ENCODE measurements at places on chromosomes 1 and 21.
A peak's percentile ranks its signal among the peaks of the same experiment; 100 is the strongest.

DNA sequence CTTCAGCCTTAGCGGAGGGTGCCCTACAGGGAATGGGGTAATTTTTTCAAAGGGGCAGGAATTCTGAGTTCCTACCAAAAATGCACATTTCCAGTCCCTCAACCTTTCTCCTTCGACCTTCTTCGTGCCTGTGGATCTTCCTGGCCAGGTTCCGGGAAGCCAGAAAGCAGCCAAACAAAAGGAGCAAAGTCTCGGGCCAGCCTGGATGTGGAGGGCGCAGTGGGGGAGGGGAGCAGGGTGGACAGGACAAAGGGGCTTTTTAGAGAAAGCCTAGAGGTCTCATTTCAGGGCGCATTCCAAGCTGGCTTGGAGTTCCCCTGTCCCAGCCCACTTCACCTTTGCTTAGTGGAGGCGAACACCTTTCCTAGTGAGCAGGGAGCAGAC, 2.9 kb upstream of the INAVA start:
- DNase-seq = no peak

DNA sequence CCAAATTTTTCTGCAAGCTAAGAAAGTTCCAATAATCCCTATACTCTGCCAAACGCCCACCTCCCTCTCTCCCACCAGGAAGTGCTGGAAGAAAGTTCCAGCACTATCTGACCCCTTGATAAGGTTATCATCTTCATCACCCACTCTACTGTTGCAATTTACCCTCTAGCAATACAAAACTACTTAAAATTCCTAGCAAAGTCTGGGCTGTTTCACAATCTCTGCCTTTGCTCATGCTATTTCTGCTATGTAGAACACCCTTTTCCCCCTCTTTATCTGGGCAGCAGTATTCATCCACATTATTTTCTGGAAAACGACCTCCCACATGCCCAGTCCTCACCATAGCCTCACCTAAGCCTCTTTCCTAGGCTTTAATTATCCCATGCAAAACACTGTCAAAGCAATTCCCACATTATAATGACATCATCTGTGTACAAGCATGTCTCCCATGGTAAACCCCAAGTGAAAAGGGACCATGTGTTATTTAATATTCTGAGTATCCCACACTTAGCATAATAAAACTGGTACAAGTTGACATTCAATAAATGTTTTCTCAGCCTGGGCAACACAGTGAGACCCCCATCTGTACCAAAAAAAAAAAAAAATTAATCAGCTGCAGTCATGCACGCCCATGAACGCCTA, 12.0 kb downstream of the F11R start:
- DNase-seq = no peak

DNA sequence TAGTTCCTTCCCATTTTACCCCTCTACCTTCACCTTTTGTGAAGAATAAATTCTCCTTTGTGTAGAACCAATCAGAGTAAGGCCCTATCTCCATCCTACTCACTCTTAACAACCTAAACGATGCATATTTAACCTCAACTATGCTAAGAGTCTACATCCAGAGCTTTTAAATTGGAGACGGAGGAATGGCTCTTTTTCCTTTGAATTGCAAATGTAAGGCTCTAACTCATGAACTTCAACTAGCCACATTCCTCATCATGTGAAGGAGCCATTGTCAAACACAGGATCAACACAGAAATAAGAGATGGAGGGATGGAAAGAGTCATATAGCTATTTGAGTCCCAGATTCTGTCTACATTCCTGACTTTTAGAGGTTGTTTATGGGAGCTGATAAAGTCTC, 18.2 kb downstream of the DEPDC1 start:
- no peak for DNase-seq

GRCh38 chr1:42259059-42259738, 75.8 kb downstream of the FOXJ3 start:
- peak; percentile 29 for DNase-seq

- DNase-seq = no peak
Measured at GRCh38 chr1:19964542-19964941, 14.9 kb downstream of the PLA2G2A start.

GRCh38 chr1:6866825-6867224, 81.6 kb downstream of the CAMTA1 start:
- DNase-seq = no peak

All from tibial artery (tissue), 4 donors.